ENCODE measurements at places on chromosomes 4 and X.

DNA sequence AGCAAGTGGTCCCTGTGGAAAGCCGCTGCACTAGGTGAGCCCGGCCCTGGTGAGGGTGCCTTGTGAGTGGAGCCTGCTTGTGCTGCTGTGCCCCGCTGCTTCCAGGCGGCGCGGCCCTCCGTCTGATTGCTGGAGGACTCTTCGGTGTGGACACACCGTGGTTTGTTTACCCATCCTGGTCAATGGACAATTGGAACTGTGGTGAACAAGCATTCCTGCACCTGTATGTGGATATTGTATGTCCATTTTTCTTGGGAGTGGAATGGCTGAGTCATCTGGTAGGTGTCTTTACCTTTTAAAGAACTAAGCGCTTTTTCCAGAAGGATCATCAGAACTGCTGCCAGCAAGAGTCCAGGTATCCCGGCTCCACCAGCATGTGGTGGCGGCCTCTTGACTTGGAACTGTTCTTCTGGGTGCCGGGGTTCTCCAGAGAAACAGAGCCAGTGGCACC lies 15.6 kb downstream of the MAEA start:
- no peak for DNase-seq

- no peak for DNase-seq
These were observed 832.4 kb downstream of the PCDH18 start for GRCh38 chr4:136699905-136700304.

GRCh38 chr4:35966566-35966965 lies 277.7 kb downstream of the ARAP2 start:
- DNase-seq: no peak

GRCh38 chr4:41751449-41752061 lies 3.0 kb upstream of the PHOX2B start:
- no peak for DNase-seq

GRCh38 chr4:3266076-3266475 lies 17.1 kb downstream of the MSANTD1 start:
- no peak for DNase-seq

GRCh38 chr4:13535708-13536361 lies 8.5 kb downstream of the NKX3-2 start:
- no peak for DNase-seq

DNA sequence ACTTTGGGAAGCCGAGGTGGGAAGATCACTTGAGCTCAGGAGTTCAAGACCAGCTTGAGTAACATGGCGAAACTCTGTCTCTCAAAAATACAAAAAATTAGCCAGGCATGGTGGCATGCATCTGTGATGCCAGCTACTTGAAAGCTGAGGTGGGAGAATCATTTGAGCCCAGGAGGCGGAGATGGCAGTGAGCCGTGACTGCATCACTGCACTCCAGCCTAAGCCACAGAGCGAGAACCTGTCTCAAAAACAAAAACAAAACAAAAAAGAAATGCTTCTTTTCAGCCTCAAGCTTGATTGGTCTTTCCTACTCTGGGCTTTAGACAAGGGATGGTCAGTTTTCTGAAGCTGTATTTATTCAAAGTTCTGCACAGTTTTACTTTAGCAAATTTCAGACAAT lies 15.8 kb upstream of the DHRSX start:
- no peak for DNase-seq

DNA sequence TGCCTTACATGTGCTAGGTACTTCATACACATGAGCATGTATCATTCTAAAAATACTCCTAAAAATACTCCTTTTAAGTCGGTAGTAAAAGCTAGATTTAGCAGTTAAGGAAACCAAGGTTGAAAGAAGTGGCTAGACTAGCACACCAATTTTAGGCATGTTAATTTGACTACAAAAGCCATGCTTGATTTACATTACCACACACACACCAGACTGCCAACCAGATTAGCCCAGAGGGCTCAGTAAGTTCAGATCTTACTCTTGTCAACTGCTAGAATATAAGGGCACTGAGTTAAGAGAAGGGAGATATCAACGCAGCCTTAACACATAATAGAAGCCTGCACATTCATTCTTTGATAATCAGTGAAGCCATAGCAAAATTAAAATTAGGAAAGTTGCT lies 117.9 kb downstream of the MID1IP1 start:
- DNase-seq: no peak

DNA sequence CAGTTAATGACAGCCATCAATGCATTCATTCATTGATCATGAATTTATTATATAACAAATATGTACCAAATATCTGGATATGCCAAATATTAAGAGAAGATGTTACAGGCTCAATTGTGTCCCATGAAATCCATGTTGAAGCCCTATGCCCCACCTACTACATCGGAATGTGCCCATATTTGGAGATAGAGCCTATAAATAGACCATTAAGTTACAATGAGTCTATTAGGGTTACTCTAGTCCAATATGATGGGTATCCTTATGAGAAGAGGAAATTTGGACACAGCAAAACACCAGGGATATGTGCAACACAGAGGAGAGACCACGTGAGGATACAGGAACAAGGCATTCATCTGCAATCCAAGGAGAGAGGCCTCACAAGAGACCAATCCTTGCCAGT lies 634.5 kb downstream of the DMD start:
- no peak for DNase-seq

DNA sequence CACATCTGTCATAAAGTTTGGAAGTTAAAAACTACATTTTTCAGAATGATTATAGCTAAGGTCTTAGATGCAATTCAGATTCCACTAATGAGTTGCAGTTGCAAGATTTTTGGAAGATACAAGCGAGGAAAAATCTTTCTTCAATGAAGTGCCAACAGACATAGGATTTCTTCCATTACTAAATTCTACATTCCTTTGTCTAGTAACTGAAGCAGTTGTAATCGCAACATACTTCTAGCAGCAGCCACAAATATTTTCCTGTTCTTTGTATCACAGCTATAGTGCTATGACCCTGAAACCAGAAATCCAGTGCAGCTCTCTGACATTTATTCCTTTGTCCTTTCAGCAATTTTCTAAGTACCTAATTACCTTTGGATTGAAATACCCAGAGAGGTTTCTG lies 225.2 kb upstream of the SLIT2 start:
- no peak for DNase-seq

DNA sequence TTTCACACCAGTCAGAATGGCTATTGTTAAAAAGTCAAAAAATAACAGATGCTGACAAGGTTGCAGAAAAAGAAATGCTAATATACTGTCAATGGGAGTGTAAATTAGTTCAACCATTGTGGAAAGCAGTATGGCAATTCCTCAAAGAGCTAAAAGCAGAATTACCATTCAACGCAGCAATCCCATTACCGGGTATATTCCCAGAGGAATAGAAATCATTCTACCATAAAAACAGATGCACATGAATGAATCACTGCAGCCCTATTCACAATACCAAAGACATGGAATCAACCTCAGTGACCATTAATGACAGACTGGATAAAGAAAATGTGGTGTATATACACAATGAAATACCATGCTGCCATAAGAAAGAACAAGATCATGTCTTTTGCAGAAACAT lies 243.0 kb downstream of the STPG2 start:
- DNase-seq: no peak

DNA sequence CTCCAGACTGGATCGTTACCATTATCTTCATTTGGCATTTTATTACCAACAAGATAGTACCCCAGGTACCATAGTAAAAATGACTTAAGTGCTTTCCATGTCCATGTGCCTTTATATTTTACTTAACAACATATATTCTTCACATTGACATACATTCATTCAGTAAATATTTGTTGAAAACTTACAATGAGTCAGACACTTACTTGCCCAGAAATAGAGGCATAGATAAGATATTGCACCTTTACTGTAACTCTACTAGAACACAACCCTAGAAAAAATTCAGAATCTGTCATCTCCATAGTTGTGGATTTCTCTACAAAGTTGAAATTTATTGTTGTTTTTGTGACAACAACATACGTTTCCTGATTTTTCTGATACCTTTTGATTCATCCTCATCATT lies 640.6 kb downstream of the RPA4 start:
- no peak for DNase-seq

GRCh38 chrX:129696463-129697155 lies 41.9 kb upstream of the APLN start:
- DNase-seq: no peak

DNA sequence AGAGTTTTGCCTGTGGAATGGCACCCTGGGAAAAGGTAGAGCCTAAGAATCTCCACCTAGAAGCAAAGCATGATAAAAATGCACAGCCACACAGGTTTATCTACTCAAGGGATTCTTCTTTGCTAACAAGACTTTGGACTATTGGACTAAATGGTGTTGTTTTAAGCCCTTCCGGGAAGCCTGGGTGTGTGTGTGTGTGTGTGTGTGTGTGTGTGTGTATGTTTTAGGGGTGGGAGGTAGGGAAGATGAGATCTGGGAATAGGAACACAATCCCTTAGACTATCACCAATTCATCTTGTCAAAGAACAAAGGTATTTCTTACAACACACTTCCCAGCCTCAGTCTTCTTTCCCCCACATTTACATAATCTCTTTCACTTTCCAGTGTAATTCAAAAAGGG lies 327.5 kb upstream of the FGF16 start:
- no peak for DNase-seq

- no peak for DNase-seq
These were observed 1026.9 kb upstream of the SLIT2 start for GRCh38 chr4:19224820-19225219.

DNA sequence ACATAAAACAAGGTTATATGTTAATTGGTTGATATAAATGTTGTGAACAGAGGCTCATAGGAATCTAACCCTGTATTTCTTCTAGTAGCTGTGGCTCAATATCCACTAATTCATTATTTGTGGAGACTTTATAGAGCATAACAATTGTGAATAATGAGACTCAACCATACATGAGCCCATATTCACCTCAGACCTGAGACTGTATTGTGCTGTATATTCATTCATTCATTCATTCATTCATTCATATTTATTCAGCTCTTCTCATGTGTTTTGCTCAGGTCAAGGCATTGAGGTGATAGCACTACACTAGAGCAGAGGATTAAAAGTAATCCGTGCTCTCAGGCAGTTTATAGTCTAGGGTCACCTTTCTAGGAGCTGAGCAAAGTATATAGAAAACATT lies 24.5 kb upstream of the ANXA3 start:
- DNase-seq: no peak

DNA sequence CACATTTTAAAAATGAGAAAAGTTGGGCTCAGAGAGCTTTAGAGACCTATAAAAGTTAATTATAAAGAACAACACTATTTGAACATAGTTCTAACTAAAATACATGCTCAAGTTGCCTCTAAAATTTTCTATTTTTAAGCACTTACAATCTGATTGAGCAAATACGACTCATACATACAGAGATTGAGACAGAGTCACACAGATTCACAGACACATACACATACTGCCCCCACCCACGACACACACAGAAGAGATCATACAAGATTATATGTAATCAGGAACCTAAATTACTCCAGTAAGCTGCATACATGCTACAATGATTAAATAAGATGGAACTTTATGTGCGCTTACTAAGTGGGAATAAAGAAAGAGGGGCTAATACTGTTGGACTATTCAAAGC lies 2.7 kb upstream of the ASB5 start:
- no peak for DNase-seq

DNA sequence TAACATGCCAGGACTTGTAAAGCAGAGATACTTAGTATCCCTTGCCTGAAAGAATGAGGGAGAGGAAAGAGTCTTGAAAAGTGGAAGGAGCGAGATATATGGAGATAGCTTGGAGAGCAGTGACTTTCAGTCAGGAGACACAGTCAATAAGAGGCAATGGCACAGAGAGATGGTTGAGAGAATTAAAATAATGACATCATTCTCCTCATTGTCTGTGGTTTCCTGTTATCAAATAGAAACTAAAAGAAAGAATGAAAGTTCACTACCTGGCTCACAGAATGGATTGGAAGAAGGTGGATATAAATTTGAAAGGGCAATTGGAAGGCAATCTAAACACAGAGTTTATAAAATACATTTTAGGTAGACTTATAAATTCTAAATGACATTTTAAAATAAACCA lies 760.2 kb upstream of the AADAT start:
- no peak for DNase-seq

DNA sequence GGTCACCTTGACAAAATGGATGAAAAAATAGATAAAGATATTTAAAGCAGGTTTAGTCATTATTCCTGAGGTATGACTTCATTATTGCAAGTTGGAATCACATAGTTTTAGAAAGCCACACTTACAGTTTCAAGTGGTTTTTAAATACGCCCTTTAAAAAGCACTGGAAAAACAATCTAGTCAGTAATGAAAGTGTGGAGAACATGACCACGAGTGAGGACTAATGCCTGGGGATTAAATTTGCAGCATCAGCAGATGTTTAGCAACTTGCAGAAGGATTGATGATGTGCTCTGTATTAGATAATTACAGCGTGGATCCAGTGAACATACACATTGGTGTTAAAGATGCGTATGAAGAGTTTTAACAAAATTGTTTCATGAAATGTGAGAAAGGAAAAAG lies 5.9 kb downstream of the SPARCL1 start:
- no peak for DNase-seq

DNA sequence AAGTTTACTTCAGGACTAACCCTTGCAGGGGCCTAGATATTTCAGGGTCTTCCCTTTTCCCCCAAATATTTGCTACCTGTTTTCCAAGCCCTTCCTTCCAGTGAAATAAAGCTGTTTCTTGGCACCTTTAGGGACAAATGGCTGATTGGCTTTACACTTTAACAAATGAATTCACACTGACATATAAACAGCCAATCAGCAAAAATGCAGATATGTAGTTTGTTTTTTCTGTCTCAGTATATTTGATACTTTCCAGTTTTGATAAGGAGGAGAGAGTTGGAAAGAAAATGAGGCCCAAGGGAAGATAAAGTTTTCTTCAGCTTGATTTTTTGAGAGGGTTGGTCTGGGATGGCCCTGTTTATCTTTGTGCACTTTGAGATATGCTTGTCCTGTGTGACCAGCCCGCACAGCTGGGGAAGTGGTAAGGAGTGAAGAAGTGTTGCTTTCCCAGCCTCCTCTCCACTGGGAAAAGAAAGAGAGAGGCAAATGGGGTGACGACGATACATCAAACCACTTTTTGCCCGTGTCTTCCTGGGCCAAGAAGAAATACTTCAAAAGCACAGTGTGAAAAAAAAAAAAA lies 67.5 kb downstream of the MGST2 start:
- DNase-seq: no peak

DNA sequence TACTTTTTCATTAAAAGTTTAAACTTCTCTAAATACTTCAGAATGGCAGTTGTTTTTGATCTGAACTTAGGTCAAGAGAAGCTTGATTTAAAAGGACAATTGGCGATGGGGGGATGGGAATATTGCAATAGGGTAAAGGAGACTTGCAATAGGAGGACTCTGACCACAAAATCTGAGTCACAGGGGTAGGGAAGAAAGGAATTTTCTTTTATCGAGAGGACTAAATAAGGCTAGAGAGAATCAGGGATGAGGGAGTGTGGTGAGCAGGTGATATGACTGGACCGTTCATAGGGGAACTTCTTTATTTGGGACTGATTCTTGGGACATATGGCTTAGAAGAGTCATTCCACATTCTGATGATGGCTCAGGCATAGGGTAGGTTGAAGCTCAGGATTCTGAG lies 1260.2 kb downstream of the ADGRL3 start:
- no peak for DNase-seq

All from activated T-helper 1 cell treated with anti-CD3 and anti-CD28 coated beads, Interleukin-12 subunit alpha, Interleukin-12 subunit beta, Interleukin-2, Interleukin-4 antibody, amounts not matched to agents 30 ng/mL and 10 ng/mL and 1 ng/mL, durations not matched to agents 14 hours and 24 hours and 36 hours (primary cell).